ENCODE measurements at places on chromosomes 6 and 20.

- DNase-seq = no peak
Observed at GRCh38 chr20:10724449-10725173, 50.8 kb upstream of the JAG1 start.

DNA sequence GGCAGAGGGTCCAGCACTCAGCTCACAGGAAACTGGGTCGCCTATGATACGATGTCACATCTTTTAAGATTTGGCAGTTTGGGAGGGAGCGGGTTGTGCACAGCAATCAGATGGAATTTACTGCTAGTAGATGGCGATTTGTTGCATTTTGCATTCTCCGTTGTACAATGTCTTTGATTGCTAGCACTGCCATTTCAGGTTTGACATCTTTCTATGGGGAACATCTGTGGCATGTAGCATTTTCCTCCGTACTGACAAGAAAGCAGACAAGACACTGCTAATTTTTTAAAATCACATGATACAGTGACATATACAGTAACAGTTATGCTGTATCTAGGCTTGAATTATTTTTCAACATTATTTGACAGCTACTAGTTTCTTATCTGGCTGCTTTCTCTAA is 119.7 kb upstream of the PCSK2 start:
- no peak for DNase-seq

GRCh38 chr6:119348748-119349360 is 707 bp downstream of the MAN1A1 start:
- DNase-seq = peak; percentile 8

DNA sequence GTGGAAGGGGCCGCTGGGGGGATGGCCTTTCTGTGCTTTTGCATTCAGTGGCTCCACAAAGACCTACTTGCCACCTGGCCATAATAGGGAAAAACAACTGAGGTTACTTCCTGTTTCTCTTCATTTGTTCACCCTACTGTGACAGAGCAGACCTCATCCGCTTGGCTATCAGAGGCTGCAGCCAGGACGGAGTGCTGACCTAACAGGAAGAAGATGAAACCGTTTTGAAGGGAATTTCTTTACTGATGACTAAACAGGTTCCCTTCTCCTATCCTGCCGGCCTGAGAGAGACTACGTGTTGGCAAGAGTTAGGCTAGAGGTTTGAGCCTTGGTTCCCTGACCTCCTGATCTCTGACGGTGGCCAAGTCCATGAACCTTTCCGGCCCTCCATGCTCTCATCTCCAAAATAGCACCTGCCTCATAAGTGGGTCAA is 21.3 kb downstream of the PRR18 start:
- no peak for DNase-seq

DNA sequence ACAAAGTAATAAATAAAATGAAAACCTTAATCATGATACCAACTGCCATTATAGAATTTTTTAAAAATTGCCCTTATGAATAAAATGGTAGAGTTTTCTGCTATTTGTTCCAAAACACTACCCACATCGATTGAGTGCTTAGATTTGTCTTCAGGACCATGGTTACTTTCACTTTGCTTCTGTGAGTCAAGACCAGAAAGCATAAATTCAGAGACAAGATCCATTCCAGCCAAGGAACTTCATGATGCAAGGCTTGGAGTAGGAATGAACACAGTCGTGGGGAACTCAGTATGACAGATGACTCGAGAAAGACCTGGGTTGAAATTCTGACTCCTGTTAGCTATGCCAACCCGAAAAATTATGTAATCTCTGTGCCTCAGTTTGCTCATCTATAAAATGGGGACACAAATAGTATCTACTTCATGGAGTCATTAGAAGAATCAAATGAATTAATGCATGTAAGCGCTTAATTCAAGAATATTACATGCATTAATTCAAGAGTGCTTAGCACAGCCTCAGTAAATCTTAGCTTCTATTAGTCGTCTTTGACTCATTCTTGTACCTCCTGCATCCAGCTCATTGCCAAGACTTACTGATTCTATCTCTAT is 72.5 kb upstream of the MYLIP start:
- DNase-seq = no peak

DNA sequence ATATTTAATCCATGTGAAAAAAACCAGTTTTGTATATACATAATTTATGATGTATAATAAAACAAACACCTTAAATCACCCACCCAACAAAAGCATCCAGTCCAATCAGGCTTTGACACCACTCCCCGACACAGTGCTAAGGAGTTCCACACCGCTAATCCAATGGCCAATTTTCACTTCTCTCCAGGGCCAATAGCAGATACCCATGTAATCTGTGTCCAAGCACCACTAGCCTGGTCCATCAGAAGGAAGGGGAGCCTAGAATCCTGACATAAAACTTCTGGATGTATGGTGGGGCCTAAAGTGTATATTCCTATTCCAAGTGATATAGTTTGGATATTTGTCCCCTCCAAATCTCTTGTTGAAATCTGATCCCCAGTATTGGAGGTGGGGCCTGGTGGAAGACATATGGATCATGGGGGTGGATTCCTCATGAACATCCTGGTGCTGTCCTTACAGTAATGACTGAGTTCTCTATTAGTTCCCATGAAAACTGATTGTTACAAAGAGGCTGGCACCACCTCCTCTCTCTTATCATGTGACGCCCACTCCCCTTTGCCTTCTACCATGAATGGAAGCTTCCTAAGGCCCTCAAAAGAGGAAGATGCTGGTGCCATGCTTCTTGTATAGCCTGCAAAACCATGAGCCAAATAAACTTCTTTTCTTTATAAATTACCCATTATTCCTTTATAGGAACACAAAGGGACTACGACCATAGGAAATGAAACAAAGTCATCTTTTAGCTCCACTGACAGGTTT is 20.8 kb downstream of the RALGAPA2 start:
- DNase-seq = no peak

DNA sequence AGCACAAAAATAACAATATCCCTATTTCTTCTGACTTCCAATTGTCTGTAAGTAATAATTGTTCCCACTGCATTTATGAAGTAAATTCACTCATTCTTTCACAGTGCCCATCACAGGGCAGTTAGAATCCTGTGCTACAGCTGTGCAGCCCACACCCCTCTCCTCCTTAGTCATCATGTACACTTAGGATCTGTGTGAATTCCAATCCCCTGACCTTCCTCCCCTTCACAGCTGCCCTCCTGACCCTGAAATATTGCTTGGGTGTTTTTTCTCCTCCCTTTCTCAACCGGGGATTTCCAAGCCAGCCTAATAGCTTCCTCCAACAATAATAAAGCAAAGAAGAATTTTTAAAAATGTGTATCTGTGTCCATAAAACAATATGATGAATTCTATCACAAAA is 91.5 kb upstream of the BEND6 start:
- no peak for DNase-seq

DNA sequence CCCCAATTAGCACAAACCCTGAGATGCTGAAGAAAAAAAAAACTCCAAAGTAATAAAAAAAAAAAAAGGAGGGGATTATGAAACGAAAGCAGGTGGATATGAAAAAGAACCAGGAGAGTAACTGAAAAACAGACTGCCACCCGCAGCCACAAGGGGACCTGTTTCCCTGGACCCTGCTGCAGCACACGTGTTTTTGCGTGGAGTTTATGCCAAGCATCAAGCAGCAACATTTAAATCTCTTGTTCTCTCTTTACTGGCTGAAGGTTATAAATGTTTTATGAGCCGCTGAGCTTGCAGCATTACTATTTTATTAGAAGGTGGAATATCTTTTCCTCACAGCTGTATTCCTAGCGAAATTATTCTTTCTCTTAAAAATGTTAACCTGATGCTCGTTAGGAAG is 131.6 kb upstream of the OLIG3 start:
- no peak for DNase-seq

- no peak for DNase-seq
Observed at GRCh38 chr6:135329851-135330803, 149.0 kb downstream of the MYB start.

GRCh38 chr20:36773107-36773596 is 411 bp downstream of the DSN1 start:
- no peak for DNase-seq

DNA sequence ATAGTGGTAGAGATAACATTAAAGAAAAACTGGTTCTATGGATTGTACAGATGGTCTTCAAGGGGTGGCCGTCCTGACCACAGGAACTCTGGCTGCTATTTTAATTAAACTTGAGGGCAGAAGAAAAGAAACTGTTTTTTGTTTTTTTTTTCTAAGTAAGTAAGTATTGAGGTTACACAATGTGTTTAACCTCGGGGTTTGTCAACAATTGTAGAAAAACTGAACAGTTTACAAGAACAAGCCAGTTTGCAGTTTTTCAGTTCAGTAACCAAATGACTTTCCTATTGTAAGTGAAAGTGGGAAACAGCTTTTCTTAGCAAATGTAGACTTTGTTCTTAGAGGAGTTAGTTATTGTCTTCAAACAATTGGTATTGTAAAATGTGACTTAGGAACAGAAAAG is 77.0 kb downstream of the PLCB1 start:
- DNase-seq = no peak

- no peak for DNase-seq
Observed at GRCh38 chr6:13339863-13340630, 11.7 kb upstream of the TBC1D7 start.

DNA sequence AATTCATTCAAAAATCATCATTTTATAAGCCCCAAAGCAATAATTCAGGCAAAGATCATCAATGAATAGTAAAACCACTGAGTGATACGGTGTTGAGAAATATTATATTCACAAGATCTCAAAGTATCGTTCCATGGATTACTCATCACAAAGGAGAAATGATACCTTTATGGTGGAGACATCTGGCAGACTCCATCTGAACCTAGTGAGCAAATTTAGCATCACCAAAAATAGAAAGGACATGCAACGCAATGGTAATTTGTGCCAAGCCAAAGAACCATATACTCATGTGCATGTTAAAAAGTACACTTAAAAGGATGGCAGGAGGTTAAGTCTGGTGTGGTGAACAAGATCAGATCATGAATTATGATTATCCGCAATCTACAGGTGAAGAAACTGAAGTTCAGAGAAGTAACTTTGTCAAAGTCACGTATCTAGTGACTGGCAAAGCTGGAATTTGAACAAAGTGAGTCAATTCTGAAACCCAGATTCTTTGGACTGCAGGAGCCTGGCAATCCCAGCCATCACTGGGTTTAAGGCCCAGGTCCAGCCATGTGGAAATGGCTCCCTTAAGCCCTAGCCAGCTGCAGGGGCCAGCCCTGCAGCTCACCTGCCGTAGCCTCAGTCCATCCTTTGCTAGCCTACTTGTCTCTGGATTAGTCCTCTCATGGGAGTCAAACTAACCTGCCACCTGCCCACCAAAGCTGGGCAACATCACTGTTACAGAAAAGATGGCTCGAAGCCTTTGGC is 68.3 kb downstream of the PDE10A start:
- DNase-seq = no peak

GRCh38 chr6:20840675-20841074 is 306.4 kb downstream of the CDKAL1 start:
- no peak for DNase-seq

DNA sequence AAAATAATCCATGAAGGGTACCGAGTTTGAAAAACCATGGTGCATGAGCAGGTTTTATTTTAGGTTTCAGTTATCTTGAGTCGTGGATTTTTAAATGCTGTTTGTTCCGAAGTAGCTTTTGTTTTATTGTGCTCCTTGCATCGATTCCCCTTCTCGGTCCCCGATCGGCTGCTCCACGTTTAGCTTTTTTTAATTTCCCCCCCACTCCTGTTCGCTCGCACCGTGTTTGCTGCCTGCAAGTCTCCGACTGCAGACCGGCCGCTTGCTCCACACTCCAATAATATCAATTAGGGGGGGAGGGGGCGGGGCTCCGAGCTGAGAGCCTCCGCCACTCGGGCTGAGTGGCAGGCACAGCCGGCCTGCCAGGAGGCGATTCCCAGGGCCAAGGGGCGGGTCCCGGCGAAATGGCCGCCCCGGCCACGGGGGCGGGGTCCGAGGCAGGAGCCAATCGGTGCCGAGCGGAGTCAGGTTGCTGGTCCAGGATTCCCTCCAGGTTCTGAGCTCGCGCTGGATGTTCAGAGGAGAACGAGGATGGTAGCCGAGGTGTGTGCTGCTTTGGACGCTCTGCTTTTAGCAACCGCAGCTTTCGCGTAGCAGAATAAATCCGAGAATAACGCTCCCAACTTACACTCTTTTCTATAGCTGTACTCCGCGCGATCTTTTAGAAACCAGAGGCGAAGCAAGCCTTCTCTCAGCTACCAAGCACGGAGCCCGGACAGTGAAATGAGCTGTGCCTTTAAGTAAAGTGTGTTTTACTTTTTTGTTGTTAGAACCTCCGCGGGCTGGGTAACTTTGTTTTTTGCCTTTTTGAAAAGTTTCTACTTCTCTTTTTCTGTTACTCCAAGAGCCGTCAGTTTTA is at the start of gene EPHA7:
Gene EPHA7 (minus strand): TSS at position 256 of the 859 bp plus-strand sequence. CDS start 218 bp downstream, at position 38.
- DNase-seq = no peak

DNA sequence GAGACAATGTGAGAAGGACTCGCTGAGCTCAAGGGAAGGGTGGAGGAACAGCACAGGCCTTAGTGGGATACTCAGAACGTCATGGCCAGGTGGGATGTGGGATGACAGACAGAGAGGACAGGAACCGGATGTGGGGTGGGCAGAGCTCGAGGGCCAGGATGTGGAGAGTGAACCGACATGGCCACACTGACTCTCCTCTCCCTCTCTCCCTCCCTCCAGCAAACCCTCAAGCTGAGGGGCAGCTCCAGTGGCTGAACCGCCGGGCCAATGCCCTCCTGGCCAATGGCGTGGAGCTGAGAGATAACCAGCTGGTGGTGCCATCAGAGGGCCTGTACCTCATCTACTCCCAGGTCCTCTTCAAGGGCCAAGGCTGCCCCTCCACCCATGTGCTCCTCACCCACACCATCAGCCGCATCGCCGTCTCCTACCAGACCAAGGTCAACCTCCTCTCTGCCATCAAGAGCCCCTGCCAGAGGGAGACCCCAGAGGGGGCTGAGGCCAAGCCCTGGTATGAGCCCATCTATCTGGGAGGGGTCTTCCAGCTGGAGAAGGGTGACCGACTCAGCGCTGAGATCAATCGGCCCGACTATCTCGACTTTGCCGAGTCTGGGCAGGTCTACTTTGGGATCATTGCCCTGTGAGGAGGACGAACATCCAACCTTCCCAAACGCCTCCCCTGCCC is 1.7 kb downstream of the TNF start:
- no peak for DNase-seq

DNA sequence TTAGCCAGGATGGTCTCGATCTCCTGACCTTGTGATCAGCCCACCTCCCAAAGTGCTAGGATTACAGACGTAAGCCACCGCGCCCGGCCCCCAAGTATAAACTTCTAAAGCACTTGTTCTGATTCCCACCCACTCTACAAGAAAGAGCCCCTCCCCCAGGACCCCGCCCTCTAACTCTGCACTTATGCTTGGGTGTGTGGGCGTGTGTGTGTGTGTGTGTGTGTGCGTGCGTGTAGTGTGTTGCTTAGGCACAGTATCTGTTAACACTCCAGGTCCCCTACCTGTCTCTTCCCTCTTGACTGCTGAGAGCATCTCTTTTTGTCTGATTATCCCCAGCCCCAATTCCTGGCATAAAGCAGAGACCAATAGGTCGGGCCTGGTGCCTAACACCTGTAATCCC is 6.0 kb upstream of the PTCRA start:
- DNase-seq = no peak

DNA sequence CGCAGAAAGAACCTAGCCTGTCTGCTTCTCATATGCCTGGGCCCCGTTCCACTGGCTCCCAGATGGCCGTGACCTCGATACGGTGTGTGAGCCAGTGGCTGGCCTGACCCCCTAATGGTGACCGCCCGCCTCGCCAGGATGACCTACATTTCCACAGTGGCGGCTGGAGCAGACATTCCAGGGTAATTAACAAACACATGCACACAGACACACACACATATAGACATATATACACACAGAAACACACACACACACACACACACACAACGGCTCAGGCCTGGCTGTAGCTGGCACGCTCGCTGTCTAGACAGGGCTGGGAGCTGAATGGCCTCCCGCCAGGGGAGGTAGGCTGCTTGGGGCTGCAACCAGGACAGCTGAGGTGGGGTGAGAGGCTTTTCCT is 227.1 kb downstream of the ANKRD60 start:
- DNase-seq = no peak
